HS-5 (cell line): ENCODE measurements at places on chromosomes 11 and 22.

DNA sequence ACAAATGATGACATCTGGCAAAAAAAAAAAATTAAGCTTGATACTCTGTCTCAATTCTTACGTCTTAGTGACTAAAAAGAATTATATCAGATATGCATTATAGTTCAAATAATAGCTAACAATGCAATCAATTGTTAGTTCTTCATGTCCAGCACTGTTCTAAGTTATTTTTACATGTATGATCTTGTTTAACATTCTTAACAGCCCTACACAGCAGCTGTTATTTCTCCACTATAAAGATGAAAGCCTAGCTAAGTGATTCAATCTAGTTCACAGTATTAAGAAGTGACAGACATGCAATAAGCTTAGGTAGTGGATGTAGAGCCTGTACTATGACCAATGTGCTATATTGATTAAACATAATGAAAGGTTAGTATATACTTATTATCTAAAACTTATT is 4.1 kb downstream of the ZNF214 start:
- no peak for DNase-seq

- no peak for DNase-seq
These were observed 6.2 kb downstream of the PICALM start for GRCh38 chr11:86062719-86063118.

GRCh38 chr22:39577366-39577765 is 6.8 kb downstream of the CACNA1I start:
- DNase-seq = no peak

DNA sequence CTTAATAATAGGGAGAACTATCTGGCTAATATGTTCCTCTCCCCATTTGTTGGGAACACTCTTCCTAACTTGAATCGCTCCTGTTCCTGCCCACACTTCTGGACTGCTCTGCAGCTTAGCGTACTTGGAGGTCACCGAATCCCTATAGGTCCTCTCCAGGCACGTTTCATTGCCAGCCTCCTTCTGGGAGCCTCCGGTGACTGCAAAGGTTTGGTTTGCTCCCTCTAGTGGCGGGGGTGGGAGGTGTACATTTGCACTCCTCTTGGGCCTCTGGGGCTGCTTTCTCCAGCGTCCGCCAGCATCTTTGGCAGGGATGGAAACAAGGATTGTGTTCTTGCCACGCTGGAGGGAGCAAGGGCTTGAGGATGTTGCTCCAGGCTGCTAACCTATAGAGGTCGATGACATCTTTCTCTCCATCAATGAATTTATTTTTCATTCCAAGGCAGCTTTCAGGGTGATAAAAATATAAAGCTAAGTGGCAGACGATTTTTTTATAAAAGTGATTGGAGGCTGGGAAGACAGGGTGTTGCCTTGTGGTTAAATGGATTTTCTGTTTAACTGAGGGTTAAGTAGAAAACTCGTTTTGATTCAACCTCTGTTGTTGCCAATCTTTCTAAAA is 48.7 kb downstream of the TSPAN18 start:
- DNase-seq = no peak

GRCh38 chr11:130407978-130408377 is 20.4 kb downstream of the ADAMTS8 start:
- peak; percentile 80 for DNase-seq

DNA sequence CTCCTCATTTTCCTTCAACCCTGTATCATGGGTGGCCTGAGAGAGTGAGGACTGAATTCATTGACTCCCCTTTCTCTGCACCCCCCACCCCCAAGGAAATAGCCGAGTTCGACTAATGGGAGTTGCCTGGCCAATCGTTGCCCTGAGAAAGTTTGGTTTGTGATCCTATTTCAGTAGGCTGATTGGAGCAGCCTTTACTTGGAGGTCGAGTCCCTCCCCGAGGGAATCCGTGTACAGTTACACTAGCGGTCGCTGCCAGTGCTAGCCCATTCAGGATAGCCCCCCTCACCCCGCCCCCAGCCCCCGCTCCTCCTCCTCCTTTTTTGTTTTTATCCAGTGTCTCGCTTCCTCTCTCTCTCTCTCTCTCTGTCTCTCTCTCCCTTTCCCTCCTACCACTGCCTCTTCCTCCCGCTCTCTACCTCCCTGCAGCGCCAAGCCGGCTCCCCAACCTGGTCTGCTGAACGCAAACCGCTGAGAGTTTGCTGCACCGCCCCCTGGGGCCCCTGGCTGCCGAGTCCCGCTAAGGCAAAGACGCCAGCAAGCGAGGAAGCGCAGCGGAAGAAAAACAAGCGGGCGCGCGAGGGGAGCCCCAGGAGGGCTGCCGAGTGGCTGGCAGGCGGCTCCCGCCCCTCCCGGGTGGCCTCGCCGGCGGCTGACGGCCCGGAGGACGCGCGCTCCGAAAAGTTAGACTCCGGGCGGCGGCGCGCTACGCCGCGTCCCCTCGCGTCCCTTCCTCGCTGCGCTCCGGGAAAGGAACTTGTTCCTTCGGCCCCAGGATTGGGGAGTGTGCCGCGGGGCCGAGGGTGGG is at the start of gene GRAMD1B:
GRAMD1B (plus strand) TSS at position 357 of the 808 bp plus-strand sequence. CDS start 524 bp downstream, outside the sequence.
- DNase-seq = no peak

DNA sequence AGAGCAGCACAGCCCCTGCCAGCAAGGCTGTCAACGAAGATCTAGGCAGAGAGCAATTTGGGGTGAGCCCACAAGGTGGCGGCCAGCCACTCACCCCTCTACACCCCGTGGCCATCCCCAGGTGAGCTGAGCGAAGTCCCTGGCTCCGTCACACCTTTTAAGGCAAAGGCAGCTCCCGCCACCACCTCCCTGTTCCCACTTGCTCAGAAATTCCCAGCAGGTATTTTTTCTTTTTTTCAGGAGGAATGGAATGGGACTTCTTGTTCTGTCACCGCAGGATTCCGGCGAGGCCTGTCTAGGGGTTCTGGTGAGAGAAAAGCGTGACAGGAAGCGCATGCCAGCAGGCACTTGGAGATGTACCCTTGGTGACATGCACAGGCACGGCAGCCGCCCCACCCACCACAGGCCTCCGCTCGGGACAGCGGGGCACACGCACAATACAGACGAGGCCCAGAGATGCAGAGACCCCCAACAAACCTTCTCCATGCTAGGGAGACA is 10.0 kb downstream of the RPL3 start:
- no peak for DNase-seq

DNA sequence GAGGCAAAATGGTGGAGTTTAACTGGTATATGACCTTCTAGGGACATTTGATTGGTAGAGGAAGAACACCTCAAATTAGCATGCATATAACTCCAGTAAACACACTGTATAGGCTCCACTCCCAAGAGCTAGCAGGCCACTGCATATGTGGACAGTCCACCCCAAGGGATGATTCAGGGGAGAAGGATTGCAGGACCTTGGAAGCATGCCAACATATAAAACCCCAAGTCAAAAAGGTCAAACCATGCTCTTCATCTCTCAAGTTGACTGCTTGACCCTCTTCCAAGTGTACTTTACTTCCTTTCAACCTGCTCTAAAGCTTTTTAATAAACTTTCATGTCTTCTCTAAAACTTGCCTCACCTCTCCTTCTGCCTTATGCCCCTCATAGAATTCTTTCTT is 459.9 kb upstream of the CCDC179 start:
- no peak for DNase-seq

DNA sequence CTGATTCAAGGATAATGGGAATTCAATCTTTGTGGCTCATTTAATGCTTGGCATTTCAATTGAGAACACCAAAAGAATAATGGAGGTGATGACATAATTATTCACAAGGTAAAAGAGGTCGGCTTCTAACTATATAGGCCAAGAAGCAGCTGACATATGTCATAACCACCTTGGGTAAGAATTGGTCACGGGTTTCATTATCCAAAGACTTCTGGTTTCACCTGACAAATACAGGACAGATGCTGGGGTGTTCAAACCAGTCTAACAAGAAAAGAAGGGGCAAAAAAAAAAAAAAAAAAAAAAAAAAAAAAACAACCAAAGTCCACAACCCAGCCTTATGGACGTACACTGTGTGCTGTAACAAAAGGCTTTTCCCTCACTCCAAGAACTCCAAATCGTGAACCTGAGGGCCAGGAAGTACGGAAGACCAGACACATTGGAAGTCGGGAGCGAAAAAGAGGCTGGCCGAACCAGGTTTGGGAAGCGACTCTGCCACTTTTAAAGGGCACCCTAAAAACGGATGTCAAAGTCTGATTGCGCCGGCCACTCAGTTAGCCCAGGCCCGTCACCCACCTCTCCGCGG is 385 bp downstream of the HARBI1 start:
- no peak for DNase-seq

GRCh38 chr22:47366026-47366767 is 603.7 kb downstream of the TBC1D22A start:
- no peak for DNase-seq

DNA sequence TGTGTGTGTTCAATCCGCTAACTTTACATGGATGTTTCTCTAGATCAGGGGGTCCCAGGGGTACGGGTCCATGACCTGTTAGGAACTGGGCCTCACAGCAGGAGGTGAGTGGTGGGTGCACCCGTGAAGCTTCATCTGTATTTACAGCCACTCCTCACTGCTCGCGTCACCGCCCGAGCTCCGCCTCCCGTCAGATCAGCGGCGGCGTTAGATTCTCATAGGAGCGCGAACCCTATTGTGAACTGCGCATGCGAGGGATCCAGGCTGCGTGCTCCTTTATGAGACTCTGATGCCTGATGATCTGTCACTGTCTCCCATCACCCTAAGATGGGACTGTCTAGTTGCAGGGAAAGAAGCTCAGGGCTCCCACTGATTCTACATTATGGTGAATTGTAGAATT is 31.9 kb downstream of the MRGPRD start:
- no peak for DNase-seq

DNA sequence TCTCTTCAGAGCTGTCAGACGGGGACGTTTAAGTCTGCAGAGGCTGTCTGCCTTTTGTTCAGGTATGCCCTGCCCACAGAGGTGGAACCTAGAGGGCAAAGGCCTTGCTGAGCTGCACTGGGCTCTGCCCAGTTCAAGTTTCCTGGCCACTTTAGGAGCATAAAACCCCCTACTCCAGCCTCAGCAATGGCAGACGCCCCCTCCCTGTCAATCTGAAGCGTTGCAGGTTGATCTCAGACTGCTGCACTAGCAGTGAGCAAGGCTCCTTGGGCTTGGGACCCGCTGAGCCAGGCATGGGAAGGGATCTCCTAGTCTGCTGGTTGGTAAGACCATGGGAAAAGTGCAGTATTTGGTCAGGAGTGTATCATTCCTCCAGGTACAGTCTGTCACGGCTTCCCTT is 66.6 kb upstream of the TP53I11 start:
- no peak for DNase-seq

DNA sequence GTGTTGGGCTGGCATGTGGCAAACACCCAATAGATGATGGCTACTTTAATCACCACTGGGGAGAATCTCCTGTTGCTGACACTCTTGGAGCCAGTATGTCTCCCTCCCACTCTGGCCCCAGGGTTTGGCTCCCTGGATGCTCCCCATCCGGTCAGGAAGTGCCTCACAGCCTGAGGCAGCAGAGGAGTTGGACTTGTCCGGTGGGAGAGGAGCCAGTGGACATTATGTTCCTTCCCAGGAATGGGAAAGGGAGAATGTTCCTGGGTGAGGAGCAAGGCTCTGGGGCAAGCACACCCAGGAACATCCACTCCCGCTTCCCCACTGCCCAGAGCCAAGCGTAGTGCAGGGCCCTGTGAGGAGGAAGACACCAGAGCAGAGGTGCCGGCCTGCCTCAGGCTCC is 84.6 kb upstream of the NAV2 start:
- DNase-seq = no peak

DNA sequence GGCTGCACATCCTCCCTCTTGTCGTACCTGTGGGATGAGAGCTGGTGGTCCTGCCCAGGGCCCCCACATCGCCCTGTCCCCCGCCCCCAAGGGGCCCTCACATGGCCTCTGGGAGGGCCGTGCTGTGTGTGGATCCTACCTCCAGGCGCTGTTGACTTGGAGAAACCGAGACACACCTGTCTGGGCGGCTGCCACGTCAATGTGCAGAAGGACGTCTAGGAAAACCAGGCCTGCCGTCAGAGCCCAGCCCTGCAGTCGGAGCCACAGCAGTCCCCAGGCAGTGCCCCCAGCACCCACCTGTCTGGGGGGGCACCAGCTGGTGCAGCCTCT is 14.2 kb downstream of the ALG12 start:
- DNase-seq = no peak

DNA sequence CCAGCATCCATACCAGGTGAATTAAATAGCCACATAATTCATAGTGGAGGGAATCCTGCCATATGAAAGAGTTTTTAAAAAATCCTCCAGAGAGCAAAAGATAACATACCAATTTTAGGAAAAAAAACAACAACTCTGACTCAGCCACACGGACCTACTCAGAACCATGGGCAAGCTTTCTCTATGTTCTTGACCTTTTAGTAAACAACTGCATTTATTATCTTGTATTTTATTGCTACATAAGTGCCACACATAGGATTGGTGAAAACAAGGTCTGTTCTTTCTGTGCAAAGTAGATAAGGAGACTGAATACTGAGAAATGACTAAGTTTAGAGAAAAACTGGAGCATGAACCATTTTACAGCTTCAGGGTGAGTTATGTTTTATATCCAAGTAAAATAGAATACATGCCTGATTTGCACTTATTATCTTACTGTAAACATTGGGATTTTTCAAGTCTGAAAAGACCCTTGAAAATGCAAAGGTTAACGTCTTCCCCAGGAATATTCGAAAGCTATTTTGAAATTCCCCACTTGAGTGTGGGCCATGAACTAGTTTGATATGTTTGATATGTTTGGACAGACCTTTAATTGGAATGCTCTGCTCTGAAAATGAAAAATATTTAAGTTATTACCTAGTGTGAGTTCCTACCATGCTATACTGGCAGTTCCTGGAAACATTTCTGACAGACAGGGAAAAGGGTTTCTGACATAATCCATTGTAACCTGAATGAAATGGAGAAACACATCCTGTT is 89.5 kb upstream of the DDI1 start:
- DNase-seq = no peak

GRCh38 chr11:56977314-56977713 is 11.4 kb upstream of the OR5AK2 start:
- DNase-seq = no peak

GRCh38 chr11:62401811-62402210 is 17.0 kb upstream of the SCGB1A1 start:
- DNase-seq = no peak

GRCh38 chr11:122775675-122776271 is 62.5 kb upstream of the CRTAM start:
- no peak for DNase-seq

GRCh38 chr11:12232160-12232559 is 121.8 kb downstream of the MICAL2 start:
- DNase-seq = no peak

DNA sequence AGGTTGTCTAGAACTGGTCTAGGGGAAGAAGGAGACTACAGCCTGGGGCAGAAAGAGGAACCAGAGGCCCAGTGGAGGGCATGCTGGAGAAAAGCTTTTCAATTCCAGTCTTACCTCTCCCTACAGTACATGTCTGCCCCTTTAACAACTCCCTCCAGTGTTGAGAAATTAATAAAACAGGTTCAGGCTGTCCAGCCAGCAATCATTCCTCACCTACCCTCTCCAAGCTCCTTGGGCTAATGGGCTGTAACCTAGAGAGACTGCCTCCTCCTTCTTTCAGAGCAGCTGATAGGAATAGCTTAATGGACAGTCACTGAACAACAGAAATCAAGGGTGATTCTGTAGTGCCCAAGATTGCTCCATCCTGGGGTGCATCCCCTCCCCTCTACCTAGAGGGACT is 8.8 kb downstream of the SLC35F2 start:
- DNase-seq = no peak
